ENCODE measurements at places on chromosomes 5 and 9.

GRCh38 chr5:119319890-119320289 is 35.9 kb upstream of the TNFAIP8 start:
- no peak for DNase-seq

- DNase-seq, result peak; percentile 22
These were observed 7.1 kb upstream of the IFNA2 start for GRCh38 chr9:21392270-21392669.

GRCh38 chr5:40217553-40217952 is 462.2 kb upstream of the PTGER4 start:
- DNase-seq, result no peak

- no peak for DNase-seq
These were observed 168.5 kb upstream of the GAS1 start for GRCh38 chr9:87115785-87116184.

DNA sequence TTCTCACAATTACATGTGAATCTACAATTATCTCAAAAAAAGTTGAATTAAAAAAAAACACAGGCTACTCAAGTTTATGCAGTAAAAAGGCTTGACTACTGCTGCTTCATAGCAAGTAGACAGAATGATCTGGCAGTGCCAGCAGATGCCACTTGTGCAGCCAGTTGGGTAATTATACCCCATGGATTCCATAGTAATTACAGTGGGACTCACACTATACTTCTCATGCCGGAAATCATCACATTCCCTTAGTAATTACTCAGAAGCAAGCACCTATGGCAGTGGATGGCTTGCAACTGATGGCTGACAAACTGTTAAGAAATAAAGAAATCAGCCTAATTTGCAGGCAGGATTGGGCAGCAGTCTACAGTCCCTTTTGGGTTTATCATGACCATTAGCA is 463.2 kb upstream of the KLF4 start:
- DNase-seq, result no peak

- no peak for DNase-seq
These were observed 59.3 kb downstream of the CAST start for GRCh38 chr5:96721351-96721977.

DNA sequence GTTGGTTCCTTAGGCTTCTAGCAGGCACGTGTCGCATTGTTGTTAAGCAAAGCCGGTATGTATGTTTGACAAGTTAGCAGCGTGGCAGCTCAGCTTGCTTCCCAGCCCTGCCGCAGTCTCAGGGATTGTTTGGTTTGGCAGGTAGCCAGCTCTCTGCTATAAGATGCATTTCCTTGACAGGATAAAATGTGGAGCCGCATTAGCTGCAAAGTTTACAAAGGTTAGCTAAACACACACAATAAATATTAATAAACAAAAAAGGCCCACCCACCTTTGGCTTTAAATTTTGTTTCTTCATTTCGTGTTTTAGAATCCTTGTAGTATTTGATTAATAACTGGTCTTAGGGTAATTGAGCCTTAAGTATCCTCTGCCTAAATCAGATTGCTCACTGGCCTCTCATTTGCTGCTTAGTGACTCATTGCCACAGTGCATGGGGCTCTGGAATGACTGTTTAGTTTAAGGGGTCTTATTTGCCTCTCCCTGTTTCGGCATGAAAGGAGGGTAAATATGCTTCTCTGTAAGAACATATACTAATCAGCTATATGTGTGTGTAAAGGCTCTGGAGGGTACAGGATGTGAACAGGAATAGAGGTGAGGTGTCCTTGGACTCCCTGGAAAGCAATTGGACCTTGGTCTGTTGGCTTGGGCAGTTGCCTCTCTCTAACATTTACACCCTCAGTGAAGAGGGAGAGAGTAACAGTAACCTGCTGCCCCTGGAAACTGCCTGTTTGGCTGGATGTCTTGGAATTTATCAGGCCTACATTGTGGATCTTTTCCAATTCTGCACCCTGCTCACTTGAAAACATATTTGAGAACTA is 122.0 kb downstream of the GDNF start:
- DNase-seq, result peak; percentile 71

- no peak for DNase-seq
These were observed 89.5 kb downstream of the ARSB start for GRCh38 chr5:78895616-78896015.

DNA sequence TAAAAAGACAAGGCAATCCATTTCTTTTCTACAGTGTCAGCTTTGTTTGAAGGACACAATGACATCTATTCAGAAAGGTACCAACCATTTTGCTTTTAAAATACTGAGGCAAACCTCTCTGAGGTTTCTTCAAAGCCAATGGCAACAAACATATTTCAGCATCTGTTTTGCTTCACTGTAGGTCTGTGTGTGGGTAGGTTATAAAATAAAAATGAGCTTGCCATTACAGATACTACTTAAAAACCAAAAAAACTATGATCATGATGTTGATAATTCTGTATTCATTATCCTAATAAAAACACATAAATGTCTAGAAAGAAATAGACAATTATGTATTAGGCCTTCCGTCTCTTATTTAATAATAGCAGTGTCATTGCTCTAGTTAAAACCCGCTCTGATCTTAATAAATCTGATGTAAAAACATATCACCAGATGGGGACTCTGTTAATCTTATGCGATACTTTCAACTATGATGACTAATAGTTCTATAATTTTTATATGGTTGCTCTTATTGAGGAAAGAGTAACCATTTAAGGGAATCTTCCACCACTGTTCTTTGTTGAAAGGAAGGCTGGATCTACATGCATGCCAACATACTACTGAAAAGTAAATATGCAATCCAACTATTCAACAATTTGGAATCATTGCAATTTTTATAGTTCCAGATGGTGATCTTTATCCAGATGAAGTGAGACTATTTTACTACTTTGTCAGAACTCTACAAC is 647.2 kb downstream of the PDE4D start:
- peak; percentile 34 for DNase-seq

- DNase-seq, result no peak
These were observed 6.4 kb downstream of the MAST4 start for GRCh38 chr5:66602621-66603020.

DNA sequence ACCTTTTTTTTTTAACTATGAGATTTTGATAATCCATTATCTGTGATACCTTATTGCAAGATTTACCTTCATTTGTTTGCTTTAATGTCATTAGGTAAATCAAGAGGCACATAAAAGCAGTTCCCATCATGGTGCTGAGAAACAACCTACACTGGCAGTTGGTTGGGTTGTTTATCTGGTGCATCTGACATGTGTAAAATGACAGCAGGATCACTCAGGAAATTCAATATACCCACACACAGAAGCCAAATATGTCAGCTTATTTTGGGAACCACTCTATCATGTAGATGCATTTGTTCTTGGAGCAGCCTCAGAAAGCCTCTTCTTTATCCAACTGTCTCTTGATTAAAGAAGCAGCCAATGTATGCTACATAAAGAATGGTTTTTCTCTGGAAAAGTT is 7.8 kb upstream of the CCDC192 start:
- no peak for DNase-seq

All from foreskin keratinocyte (primary cell).